T-cell (primary cell): ENCODE measurements at places on chromosomes 5 and 9.
A peak's percentile ranks its signal among the peaks of the same experiment; 100 is the strongest.

GRCh38 chr5:44489759-44490158, 100.5 kb upstream of the FGF10 start:
- no peak for DNase-seq

- DNase-seq = no peak
Measured at GRCh38 chr5:24167806-24168205, 477.0 kb downstream of the CDH10 start.

- DNase-seq = no peak
Measured at GRCh38 chr5:113336975-113337374, 97.8 kb downstream of the TSSK1B start.

GRCh38 chr5:24773261-24773660, 128.5 kb upstream of the CDH10 start:
- no peak for DNase-seq

- no peak for DNase-seq
Measured at GRCh38 chr5:61817472-61818326, 485.6 kb downstream of the ZSWIM6 start.

DNA sequence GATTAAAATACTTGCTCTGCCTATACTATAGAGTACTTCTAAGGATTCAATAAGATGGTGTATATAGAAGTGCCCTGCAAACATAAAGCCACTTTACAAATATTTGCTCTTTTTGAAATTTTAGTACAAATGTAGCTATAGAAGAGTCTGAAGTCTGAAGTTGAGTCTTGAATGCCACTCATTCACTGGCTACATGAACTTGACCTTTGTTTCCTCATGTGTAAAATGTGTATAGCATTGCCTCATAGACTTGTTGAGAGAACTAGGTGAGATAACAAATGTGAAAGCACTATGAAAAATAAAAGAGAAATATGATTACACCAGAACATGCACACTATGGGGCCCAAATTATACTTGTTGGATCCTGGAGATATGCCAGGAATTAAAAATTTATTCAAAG, 244.7 kb downstream of the SEC61B start:
- DNase-seq = no peak

DNA sequence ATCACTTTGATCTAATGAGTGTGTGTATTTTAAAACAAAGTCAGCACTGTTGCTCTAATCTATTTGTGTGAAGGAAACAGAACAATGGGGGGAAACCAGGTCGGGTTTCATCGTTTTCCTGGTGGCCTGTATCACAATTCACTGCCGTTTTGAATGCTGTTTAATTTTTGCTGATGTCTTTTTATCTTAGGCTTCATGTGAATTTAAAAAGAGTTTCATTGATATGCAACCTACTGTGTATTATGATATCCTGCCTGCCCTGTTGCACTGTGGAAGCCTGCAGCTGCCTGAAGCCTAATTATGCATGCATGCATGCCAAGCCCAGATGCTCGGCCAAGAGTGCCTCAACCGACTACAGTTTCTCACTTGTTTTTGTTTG, 307.5 kb downstream of the ZNF608 start:
- no peak for DNase-seq

- no peak for DNase-seq
Measured at GRCh38 chr5:110401881-110402280, 324.6 kb downstream of the TMEM232 start.

DNA sequence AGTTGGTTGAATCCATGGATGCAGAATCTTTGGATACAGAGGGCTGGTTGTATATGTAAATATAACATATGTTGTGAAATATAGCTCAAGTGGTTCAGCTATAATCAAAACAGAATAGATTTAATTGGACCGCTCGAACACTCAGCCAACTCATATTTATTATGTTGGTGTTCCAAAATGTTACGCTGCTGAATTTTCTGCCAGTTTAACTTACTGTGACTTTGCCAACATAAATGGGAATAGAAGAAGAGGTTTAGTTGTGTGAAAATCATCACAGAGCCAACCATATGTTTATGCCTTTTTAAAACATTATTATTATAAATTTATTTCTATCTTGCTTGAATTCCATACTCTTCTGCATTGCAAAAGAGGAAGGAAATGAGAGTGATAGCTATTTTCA, 178.2 kb upstream of the FBXL7 start:
- no peak for DNase-seq

- DNase-seq = no peak
Measured at GRCh38 chr9:132863096-132863495, 15.0 kb downstream of the AK8 start.

GRCh38 chr5:53890490-53890889, 330.1 kb downstream of the NDUFS4 start:
- no peak for DNase-seq

DNA sequence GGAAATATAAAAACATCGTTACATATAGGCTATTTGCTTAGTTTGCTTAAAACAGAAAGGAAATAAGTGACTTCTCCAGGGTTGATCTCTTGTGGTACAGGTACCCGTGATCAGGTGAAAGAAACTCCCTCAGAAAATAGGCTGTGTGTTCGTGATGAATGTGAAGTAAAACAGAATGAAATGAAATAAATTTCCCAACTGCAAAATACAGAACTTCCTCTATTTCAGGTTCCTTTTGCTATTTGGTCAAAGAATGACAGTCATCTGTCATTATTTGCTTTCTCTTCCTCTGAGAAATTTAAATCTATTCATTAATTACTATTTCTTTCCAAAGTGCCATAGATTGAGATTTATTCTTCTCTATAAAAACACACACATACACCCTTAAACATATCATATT, 408.1 kb downstream of the FAM170A start:
- no peak for DNase-seq

DNA sequence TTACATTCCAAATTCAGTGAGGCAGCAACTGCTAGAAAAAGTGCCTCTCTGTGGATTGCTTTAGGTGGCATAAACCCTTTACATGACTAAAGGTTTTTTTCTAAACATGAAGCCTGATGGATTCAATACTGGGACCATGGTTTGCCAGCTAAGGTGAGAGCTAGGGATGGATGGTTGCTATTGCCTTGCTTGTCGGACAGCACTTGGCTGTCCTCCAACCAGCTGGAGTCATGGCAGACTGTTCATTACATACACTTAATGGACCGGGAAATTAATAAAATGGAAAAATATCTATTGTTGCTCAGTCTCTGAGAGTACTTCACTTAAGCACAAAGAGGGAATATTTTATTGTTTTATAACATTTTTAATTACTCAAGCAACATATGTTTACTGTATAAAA, 116.9 kb upstream of the TRPC7 start:
- no peak for DNase-seq

DNA sequence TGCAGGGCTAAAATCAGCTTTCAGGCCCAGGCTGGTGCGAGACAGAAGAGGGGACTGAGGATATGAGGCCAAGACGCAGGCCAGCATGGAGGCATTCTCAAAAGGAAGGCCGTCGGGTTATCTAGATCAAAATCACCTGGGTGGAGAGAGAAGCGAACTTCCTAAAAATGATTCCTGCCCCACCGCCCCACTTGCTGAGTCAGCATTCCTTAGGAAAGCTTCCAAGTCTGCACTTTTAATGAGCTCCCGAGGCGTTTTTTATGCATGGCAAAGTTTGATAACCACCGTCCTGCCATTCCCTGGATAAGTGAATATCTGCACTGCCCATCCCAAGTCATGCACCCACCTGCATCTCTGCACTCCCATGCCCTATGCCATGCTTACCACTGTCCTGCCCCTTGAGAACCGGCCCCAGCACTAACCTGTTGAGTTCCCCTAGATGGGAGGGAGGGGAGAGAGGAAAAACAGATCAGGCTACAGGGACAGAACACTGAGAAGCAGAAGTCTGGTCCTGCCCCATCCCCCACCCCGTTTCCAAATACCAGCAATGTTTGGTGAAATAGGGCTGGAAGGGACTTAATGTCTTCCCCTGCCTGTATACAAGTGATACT, 1.6 kb upstream of the SPOCK1 start:
- DNase-seq = no peak

DNA sequence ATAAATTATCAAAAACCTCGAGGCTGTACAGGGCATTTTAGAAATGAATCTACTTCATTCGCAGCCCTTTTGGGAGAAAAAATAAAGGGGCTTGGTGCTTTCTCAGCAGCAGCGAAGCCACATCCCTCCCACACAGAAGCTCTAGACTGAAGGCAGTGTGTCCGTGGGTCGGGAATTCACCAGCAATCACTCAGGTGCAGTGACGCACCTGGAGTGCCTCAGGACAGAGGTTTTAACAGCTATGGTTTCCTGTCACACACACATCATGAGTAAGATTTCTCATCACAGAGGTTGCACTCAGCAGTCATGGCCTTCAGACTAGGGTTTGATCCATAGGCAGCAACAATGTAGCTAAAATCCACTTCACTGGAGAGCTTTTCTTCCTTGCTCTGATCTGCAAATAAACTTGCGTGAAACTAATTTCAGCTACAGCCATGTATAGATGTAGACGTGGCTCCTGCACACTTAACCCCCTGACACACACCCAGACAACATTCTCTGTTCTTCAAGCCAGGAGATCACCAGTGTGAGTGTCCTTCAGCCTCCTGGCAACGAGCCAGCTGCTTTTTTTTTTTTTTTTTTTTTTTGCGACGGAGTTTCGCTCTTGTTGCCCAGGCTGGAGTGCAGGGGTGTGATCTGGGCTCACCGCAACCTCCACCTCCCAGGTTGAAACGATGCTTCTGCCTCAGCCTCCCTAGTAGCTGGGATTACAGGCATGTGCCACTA, 34.8 kb downstream of the DYNC2I2 start:
- DNase-seq = no peak

- no peak for DNase-seq
Measured at GRCh38 chr5:114665551-114665950, 303.7 kb downstream of the KCNN2 start.

GRCh38 chr5:73499187-73499586, 945 bp downstream of the BTF3 start:
- no peak for DNase-seq

- DNase-seq = no peak
Measured at GRCh38 chr5:122310889-122311288, 1.1 kb upstream of the SNCAIP start.

DNA sequence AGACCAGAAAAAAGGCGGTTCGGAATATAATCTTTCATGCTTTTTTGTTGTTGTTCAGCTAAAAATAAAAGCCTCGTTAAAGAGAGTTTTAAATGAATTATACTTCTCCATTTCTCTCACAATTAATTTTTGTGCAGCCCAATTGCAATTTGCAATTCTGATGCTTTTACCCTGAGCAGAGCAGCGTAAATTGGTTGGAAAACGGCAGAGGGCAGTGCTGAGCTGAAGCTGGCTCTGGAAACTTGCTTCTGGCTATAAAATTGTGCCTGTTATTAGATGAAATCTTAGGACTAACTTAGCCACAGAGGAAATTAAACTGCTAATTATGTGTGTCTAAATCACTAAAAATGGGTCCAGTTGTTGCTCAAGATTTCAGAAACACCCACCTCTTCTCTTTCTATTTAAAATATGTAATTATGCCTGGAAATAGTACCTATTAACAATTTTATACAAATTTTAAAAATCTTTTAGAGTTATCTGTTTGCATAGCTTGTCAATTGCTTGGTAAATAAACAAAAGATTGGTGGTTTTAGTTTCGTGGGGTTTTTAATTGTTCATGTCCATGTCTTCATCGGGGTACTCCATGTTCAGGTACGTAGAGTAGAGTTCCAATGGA, 441.8 kb upstream of the TLE4 start:
- no peak for DNase-seq

- no peak for DNase-seq
Measured at GRCh38 chr9:117424291-117424690, 9.4 kb upstream of the ASTN2 start.

- DNase-seq = no peak
Measured at GRCh38 chr5:151461312-151461711, 13.9 kb downstream of the SLC36A1 start.

- DNase-seq = no peak
Measured at GRCh38 chr5:60339691-60340201, 360.2 kb downstream of the DEPDC1B start.

- DNase-seq = no peak
Measured at GRCh38 chr5:20469792-20470191, 481.8 kb upstream of the CDH18 start.

- DNase-seq = no peak
Measured at GRCh38 chr9:126933334-126933980, 18.9 kb downstream of the RALGPS1 start.

GRCh38 chr5:78295035-78295961, 800 bp upstream of the AP3B1 start:
- DNase-seq = peak; percentile 49

GRCh38 chr5:112290691-112291090, 128.4 kb downstream of the EPB41L4A start:
- no peak for DNase-seq

DNA sequence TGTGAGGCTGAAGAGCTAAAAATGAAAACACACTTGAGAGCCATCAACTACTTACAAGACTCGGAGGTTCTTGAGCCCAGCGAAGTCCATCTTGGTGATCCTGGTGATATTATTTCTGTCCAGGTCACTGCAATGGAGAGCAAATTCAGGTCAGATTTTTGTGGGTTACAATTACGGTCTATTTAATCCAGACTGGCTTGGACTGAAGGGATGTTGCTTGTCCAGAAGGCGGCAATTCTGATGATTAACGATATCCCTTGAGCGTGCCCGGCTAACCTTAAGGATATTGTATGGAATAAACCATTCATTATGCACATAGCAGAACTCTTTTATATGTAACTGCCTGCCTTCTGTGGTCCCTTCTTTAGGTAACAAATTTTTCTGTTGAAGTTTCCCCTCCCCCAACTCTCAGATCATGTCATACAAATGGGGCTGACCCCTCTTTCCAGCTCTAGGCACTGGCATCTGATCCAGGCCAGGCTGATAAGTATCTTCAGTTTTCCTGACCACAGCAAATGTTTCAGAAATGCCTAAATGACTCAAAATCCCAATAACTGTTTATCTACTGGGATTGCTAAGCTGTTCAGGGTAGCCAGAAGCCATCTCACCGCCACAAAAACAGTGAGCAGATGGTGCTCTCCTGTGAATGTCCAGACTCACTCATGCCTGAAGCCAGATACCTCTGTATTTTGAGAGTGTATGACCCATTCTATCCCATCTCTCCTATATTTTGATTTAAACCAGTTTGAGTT, 49.4 kb downstream of the SLIT3 start:
- DNase-seq = no peak

GRCh38 chr5:83015676-83016075, 61.5 kb downstream of the TMEM167A start:
- no peak for DNase-seq

- DNase-seq = no peak
Measured at GRCh38 chr9:10045598-10045997, 567.2 kb downstream of the PTPRD start.

DNA sequence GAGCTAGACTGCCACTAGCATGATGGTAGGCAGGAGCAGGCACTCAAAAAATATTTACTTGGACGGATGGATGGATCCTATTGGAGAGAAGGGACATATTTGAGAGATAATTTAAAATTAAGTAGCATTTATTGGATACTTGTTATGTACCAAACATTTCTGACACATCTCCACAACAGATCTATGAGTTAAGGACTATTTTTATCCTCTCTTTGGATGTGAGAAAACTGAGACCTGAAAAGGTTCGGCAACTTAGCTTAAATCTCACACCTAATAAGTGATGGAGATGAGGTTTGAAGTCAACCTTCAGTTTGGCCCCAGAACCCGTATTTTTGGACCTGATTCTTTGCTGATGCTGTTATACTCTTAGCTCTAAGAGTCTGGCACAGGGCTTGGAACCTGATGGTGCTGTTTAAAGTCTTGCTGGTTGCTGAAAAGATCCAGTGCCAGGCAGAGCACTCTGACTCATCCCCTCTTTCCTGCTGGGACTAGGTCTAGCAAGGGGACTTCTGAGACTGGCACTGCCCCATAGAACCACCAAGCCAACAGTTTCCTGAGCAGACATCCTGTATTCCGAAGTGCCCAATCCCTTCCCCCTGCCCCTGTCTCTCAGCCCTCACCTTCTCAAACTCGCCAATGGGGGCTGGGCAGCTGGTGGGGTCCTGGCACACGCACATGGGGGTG, 15.6 kb downstream of the SPARC start:
- DNase-seq = no peak
